ENCODE measurements at places on chromosomes 7 and 10.

GRCh38 chr7:30705596-30705995 lies 23.3 kb upstream of the CRHR2 start:
- DNase-seq = no peak

DNA sequence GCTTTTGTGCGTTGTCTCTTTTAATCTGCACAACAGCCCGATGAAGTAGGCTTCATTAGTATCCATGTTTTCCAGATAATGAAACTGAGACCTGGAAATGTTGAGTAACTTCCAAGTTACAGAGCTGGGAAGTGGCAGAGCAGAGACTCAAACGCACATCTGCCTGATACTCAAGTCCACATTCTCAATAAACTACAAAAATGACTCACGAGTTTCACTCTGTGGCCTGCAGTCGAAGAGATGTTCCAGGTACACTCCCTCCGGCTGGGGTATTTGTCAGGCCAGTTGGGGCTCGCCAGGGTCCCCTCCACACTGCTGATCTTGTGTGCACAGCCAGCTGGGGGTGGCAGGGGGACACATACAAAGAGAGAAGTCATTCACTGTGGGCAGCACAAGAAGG lies 17.7 kb upstream of the OPALIN start:
- DNase-seq = no peak

DNA sequence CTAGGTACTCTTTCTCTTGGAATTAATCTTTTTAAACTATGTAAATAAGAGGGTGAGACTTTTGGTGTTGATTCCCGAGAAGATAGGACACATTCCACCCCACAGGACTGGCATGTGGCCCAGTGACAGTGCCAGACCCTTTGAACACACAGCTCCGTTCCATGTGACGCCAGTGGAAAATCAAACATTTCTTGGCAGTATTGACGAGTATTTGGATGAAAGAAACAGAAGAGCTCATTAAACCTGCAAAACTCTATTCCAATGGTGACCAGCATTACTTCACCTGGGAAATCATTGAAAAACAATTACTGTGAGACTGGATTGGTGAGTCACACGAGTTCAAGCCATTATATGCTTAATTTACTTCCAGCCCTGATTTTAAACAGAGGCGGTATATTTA lies 25.8 kb downstream of the AKR1E2 start:
- DNase-seq = peak; percentile 22

DNA sequence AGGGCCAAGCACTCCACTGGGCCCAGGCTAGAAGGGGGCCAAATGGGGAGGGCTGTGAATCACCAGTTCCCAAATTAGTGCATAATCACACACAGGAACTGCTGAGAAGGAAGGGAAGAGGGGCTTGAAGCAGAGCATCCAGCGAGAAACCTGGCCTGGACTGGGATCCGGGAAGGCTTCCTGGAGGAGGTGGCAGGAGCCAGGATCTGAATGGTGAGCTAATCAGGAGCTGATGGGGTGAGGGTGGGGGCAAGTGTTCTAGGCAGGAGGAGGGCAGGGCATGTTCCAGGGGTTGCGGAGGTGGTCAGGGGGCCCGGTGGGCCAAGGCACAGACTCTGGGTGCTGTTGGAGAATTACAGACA lies 12.6 kb downstream of the PWWP2B start:
- DNase-seq = no peak

DNA sequence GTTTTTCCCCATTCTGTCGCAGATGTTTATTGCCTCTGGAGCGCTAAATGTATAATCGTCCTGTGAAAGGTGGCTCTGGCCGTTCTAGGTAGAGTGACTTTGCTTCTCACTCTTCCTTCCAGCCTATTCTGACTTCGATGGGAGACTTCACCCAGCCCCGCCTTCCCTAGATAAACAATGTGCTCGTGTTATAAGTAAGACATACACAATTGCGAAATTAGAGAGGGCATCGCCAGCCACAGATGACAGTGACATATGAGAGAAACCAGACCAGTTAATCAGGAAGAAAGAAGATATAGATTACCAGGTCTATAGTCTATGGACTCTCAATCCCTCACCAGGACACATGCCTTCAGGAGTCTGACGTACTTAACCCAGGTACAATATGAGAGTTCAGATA lies 1050.5 kb upstream of the AUTS2 start:
- peak; percentile 41 for DNase-seq

GRCh38 chr10:31100115-31100601 lies 68.5 kb upstream of the ZNF438 start:
- no peak for DNase-seq

DNA sequence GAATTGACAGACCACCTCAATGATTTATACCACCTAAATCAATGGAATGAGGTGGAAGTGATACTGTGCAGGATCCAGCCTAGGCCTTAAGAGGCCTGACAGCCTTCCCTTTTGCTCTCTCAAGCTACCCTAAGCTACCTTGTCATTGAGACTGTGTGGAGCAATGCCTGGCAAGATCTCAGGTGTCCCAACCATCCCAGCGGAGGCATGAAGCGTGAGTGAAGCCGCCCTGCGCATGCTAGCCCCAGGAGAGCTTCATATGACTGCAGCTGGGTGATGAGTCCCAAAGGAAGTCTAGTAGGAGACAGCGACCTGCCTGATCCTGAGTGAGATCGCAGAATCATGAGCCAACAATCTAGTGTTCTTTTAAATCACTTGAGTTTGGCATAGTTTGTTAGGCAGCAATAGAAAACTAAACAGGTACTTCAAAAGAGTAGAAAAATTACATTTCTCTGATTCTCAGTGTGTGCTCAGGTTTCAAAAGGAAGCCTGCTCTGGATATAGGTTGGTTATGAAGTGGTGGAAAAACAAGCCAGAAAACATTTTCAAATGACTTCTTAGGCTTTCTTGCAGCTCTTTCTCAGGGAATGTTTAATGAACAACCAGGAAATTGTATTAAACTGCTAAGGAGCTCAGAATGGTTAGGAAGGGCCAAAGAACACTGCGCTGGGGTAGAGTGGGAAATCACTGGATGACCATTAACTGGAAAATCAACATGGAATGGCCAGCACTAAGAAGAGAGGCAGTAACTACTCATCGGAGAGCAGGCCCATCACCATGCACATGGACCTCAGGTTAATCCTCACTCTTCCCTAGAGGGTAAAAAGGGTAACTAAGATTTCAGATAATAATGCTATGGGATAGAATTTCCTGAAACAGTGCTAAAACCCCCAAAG lies 535.2 kb downstream of the PHTF2 start:
- no peak for DNase-seq

- DNase-seq = no peak
Measured at GRCh38 chr7:28847681-28848080, 110.4 kb downstream of the TRIL start.

DNA sequence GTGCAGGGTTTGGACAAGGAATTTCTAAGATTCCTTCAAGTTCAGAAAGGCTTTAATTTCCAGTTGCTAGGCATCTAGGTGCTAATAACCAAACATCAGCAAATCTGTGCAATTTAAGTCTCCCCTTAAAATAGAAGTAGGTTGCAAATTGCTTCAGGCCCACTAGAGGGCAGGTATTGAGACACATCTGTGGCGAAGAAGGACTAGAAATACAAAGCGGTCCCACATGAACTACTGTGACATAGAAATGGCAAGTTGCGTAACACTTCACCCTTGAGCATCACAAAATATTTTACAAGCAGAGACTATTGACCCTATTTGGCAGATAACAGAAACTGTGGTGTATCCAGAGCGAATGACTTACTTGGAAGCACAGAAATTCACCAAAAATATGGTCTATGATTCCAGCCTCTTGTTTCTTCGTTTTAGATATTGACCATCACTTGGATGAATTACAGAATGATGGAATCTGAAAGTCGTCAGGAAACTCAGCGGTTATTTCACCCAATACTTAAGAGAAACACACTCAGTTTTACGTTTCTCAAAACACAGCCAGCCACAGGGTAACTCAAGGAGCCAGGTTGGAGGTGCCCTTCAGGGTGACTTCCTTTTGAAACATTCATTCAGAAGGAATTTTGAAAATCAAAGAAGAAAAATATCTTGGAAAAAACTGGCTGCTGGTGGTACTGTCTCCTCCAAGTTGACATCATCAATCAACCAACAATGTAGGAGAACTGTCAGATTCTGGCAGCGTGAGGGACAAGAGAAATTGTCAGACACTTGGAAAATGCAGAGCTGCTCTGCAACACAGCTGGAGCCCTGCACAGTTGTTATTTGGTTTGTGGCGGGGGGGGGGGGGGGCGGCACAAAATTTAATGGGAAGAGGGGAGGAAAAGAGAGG lies 256.3 kb upstream of the MINDY3 start:
- DNase-seq = no peak

GRCh38 chr7:17234030-17234397 lies 64.4 kb upstream of the AHR start:
- peak; percentile 70 for DNase-seq

DNA sequence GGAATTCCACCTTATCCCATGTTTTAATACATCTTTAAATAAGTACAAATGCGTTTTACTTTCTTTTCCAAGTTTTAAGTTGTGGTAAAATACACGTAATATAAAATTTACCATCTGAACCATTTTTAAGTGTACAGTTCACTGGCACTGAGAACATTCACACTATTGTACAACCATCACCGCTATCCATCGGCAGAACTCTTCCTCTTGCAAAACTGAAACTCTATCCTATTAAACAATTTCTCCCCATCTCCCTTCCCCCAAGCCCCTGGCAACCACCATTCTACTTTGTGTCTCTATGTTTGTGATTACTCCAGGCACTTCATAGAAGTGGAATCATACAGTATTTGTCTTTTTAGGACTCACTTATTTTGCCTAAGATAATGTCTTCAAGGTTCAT lies 33.8 kb downstream of the HIP1 start:
- no peak for DNase-seq

DNA sequence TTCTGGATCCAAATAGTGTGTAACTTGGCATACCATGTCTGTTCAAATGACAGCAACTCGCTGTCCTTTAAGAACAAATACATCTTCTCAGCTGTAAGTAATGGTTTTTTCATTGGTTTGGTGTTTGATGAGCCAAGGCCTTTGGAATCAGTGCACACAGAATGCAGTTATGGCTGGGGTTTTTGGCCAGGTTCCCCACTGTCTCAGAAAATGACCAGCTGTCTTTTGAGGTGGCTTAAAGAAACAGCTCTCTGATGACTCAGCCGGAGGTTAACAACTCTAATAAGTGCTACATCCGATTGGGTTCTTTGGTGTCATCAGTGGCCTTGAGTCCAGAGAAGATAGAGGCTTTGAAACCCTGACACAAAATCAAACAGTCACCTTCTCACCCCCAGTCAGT lies 688.4 kb downstream of the REEP3 start:
- no peak for DNase-seq

GRCh38 chr10:79248341-79249185 lies 98.7 kb upstream of the PPIF start:
- no peak for DNase-seq

- no peak for DNase-seq
Measured at GRCh38 chr10:124558339-124559321, 97.0 kb downstream of the LHPP start.

DNA sequence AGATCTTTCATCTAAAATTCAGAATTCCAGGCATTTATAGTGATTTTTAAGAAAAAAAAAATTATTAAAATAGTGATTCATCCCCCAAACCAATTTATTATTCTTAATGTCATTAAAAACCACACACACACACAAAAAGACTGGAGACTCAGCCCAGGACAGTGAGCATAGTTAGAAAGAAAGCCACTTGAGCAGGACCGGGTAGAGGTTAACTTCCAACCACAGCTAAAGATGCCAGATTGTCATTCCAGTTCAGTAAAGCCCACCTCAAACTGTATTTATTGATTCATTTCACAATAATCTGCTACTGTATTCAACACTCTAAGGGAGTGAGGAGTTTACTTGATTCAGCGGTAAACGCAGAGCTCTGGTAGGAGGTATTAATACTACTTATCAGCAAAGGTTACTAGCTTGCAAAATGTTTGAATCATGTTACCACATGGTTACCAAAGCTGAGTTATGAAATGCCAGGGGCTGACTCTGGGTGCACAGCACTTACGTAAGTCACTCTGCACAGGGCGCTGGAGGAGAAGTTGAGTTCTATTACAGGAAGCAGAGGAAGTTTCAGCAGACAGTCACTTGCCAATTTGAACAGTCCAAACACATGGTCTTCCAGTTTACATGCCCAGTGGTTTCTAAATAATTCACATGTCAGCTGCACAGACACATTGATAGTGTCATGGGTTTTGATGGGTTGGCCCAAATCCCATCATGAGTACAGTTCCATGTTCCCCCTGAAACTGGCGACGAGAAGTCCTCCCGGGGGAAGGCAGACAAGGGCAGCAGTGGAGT lies 64.6 kb downstream of the KLF6 start:
- peak; percentile 12 for DNase-seq

DNA sequence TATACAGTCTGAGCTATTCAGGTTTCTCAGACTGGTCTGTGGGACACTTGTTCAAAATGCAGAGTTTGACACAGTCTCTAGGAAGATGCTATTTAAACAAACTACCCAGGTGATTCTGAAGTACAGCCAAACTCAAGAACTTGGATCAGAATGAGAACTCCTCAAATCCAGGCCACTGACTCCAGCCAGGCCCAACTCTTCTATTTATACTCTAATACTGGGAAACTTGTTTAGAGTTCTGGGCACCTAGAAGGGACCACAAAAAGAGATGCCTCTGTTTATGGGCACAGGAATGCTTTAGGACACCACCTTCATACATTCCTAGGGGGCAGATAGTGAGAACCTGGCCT lies 40.1 kb upstream of the ADD3 start:
- DNase-seq = no peak

DNA sequence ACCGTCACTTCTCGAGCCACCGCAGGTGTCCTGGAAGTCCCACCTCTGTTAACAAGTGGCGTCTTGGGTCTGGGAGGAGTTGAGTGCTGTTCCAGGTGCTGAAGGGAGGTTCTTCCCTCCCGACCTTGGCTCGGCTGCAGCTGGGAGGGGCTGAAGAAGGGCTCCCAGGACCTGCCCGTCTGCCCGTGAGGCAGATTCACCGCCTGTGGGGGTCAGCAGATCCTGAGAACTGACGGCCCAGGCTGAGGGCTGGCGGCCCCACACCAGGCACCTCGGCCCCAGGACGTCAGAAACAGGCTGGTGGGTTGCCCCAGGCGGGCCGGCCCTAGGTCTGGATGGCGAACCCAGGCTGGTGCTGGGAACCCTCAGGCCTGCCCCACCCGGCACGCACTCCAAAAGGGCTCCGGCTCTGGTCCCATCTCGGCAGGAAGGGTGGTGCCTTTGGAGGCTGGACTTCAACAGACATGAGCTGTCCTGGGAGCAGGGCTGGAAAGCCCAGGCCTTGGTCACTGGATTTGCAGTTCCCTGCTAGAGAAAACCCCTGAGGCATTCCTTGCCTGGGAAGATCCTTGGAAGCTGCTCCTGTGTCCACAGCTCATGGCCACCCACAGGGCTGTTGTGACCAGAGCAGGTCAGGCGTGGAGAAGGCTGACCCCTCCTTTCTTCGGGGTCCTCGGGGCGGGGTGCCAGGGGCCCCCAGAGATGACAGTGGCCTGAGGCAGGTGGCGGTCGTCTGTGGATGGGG lies 42.6 kb upstream of the CFAP46 start:
- DNase-seq = peak; percentile 15

All from M059J (cell line).